ENCODE measurements at places on chromosomes 13 and 19.

DNA sequence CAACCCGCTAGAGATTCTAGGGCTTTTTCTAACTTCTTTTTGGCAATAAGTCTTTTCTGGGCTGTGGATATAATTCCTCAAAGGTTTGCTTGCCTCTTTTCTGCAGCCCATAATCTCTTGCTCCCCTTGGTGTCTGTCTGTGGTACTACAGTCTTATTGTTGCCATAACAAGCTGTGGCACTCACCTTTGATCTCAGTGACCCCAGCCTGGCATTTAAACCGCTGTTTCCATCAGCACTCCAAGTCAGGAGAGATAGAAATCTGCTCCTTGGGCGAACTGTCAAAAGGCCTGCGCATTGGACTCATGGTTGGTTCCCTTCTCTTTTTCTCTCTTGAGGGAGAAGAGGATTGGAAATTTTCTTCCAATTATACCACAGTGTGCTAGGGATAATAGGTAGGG is 14.5 kb upstream of the MPHOSPH8 start:
- no peak for DNase-seq

DNA sequence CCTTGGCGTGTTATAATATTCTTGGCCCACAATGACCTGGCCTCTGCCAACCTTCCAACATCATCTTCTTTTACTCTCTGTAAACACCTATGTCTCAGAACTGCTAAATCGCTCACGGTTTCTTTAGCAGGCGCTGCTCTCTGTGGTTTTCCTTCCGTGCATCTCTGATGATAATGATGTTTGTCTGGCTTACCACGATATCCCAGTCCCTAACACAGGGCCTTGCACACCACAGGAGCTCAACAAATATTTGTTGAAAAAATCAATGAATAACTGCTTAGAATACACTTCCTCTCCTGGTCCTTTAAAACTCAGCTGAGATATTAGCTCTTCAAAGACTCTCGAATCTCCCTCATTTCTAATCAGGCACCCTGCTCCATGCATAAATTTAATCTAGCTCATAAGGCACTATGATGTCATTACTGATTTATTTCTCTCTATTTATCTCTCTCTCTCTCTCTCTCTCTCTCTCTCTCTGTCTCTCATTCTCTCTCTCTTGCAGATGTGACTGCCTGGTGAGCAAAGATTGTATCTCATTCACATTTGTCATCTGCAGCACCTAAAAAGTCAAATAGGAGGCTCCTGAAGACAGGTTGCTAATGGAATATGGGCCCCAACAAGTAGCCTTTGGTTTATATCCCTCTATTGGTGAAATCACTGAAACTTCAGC is 206.4 kb downstream of the NHLRC3 start:
- DNase-seq, result no peak

DNA sequence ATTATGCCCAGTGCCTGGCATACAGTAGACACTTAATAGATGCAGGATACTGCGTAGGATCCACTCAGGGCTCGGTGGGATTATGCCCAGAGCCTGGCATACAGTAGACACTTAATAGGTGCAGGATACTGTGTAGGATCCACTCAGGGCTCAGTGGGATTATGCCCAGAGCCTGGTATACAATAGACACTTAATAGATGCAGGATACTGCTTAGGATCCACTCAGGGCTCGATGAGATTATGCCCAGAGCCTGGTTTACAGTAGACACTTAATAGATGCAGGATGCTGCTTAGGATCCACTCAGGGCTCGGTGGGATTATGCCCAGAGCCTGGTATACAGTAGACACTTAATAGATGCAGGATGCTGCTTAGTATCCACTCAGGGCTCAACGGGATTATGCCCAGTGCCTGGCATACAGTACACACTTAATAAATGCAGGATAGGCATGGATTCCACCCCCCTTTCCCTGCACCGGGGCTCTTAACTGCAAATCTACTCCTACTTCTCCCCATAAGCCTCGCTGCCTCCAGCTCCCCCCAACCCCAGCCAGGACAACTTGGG is 24.9 kb downstream of the SMIM24 start:
- no peak for DNase-seq

GRCh38 chr13:95164830-95165229 is 136.4 kb downstream of the ABCC4 start:
- no peak for DNase-seq

GRCh38 chr19:51473009-51473707 is 5.2 kb upstream of the CEACAM18 start:
- DNase-seq, result peak; percentile 82

DNA sequence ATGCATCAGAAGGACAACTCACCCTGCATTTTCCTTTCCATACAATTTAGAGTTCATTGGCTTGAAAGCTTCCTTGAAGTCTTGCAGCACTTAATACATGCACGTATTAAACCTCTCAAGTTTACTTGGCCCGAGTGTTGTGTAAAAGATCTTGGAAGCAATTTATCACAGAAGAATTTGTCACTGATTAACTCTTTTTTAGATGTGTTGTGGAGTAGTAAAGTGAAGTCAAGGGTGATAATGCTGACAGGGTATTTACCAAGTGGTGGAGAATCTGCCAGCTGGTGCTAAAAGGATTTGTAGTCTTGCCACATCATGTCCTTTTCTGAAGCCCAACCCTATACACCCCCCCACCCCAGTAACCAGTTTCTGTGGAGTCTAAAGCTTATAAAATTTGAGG is 421.0 kb upstream of the MIR17HG start:
- no peak for DNase-seq

GRCh38 chr13:84393981-84394625 is 511.8 kb upstream of the SLITRK1 start:
- DNase-seq, result no peak

GRCh38 chr19:19463348-19464117 is 51.8 kb downstream of the TSSK6 start:
- DNase-seq, result no peak

- no peak for DNase-seq
Observed at GRCh38 chr19:28294395-28294794, 918.6 kb downstream of the UQCRFS1 start.

DNA sequence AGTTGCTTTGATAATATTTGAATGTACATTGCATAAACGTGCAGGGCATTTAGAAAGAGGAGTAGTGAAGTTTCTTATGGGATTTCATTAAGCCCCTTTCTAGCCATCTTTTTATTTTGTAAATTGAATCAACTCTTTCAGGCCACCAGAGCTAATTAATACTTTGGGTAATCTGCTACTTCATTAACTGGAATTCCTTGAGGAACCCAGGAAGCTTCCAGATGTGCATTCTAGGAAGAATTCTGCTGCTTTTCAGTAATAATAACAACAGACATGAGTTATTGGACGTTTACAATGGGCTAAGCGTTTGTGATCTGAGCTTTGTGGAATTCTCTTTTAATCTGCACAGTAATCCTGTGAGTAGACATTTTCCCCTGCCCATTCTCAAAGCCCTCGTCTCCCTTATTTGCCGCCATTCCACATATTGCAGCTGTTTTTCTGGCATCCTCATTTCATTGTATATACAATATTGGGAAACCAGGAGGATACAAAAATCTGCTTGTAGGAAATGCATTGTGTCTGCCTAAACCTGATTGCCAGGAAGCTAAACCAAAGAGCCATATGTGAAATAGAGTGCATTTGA is 103.9 kb downstream of the HS6ST3 start:
- DNase-seq, result no peak

GRCh38 chr19:33207040-33207620 is 13.0 kb downstream of the LRP3 start:
- DNase-seq, result no peak

- DNase-seq, result no peak
Observed at GRCh38 chr13:29165840-29166239, 345.7 kb downstream of the MTUS2 start.

GRCh38 chr19:1020868-1021425 is at the start of gene TMEM259:
TSS of gene TMEM259 (minus strand) at chr19:1021123. CDS start at chr19:1020996, 127 bp downstream.
- DNase-seq, result peak; percentile 98

GRCh38 chr13:79941752-79942151 is 399.2 kb downstream of the SPRY2 start:
- DNase-seq, result no peak

GRCh38 chr13:49369866-49370265 is 74.0 kb downstream of the CAB39L start:
- DNase-seq, result peak; percentile 54

GRCh38 chr19:18895824-18896341 is at the start of gene CERS1:
TSS of gene CERS1 (minus strand) at chr19:18896158. CDS start at chr19:18896072, 86 bp downstream.
- DNase-seq, result peak; percentile 79

DNA sequence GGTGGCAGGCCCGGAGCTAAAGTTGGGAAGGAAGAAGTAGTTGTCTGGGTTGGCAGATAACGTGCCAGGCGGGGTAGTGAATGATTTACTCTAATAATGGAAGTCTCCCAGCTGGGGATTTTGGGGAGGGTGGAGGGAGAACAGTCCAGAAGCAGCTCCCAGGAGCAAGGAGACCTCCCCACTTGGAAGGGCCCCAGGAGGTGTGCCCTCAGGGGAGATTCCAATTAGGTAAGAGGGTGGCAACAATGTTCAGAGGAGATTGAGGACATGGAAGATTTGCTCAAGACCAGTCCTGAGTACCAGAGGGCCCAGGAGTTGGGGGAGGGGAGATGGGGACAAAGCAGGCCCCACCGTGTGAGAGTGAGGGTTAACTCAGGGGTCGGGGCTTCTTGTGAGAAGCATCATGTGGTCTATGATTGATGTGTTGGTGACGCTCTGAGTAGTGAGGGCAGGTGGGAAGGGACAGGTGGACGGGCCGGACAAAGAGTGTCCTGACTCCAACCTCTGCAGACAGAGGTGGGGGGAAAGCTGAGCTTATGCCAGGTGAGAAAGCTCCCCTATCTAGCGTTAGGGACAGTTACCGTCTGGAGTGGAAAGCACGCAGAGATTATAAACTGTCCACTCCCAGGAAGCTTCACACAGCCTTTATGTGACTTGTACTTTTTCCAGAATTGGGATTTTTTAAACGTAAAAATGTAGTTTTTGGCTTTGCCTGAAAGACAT is 3.5 kb downstream of the SPINT2 start:
- no peak for DNase-seq
